ENCODE measurements at places on chromosomes 12 and 14.
A peak's percentile ranks its signal among the peaks of the same experiment; 100 is the strongest.

DNA sequence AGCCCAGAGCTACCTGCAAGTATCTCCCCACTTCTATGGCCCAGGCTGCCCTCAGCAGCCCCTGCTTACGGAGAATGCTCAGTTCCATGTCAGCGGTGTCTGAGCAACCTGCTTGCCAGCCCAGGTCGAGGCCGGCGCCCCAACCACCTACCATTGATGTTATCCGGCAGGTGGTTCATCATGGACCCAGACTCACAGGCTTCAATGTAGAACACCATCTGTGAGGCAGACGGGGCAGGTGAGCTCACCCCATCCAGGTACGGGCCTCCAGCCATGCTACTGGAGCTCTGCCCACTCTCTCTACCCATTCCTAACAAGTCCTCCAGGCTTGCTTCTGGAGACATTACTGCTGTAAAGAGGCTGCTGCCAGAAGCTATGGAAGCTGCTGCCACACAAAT, 35.8 kb downstream of the LGMN start:
- no peak for DNase-seq

DNA sequence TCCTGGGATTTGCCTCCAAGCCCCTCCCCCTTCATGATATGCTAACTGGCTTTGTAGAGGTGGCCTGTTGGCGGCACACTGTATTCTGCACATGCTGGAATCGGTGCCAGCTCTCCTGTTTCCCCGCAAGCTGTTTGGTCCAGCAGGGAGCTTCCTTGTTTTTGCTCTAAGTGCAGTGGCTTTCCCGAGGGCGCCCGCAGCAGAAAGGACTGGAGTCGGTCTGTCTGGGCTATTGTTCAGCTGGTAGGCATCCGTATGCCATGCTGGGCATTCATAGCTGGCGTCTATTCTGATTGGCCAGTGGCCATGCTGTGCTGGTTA, 88.9 kb upstream of the MED13L start:
- no peak for DNase-seq

DNA sequence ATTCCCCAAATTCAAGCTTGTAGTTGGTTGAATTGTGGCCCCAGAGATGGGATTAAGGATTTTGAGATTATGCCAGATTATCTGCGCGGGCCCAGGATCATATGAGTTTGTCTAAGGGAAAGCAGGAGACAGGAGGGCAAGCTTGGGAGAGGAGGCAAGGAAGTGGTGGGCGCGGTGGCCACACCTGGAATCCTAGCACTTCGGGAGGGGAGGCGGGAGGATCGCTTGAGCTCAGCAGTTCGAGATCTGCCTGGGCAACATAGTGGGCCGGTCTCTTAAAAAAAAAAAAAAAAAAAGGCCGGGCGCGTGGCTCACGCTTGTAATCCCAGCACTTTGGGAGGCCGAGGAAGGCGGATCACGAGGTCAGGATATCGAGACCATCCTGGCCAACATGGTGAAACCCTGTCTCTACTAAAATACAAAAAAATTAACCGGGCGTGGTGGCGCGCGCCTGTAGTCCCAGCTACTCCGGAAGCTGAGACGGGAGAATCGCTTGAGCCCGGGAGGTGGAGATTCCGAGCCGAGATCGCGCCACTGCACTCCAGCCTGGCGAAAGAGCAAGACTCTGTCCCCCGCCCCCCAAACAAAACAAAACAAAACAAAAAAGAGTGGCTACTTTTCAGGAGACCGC, 881 bp upstream of the PUS1 start:
- DNase-seq, result no peak

DNA sequence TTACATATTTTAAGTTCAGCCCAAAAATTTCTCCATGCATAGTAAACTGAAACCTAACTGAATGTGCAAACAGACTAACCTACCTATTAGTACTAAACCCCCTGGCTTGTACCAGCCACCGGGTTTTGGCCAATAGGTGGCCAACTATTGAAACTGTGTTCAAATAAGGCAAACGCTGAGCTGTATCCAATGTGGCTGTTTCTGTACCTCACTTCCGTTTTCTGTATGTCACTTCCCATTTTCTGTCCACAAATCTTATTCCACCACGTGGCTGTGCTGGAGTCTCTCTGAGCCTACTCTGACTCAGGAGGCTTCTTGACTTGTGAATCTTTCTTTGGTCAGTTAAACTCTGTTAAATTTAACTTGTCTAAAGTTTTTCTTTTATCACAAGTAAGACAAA, 6.0 kb upstream of the FBXO34 start:
- no peak for DNase-seq

GRCh38 chr14:21204167-21205025, 48.5 kb upstream of the OR5AU1 start:
- no peak for DNase-seq

- no peak for DNase-seq
Measured at GRCh38 chr14:98070536-98070935, 1201.5 kb downstream of the BCL11B start.

GRCh38 chr12:12909995-12910420, 18.6 kb downstream of the GPRC5A start:
- no peak for DNase-seq

DNA sequence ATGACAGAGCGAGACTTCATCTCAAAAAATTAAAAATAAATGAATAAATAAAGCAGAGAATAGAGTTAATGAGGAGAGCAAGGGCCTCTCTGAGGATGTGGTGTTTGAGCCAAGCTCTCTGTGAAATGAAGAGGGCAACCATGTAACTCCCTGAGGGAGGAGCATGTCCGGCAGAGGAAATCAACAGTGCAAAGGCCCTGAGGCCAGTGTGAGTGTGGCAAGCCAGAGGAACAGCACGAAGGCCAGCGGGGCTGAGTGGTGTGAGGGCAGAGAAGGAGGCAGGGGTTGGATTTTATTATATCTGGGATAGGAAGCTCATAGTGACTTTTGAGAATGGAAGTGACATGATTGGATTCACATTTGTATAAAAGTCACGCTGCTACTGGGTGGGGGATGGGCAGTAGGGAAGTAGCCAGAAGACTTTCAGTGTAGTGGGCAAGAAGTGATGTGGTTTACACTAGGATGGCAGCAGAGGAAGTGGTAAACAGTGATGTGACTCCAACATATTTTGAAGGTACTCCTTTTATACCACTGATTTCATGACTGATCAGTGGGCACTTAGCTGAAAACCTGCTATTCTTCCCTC, 10.3 kb upstream of the LRP1-AS start:
- DNase-seq, result no peak

GRCh38 chr12:27571463-27571862, 47.5 kb downstream of the PPFIBP1 start:
- no peak for DNase-seq

DNA sequence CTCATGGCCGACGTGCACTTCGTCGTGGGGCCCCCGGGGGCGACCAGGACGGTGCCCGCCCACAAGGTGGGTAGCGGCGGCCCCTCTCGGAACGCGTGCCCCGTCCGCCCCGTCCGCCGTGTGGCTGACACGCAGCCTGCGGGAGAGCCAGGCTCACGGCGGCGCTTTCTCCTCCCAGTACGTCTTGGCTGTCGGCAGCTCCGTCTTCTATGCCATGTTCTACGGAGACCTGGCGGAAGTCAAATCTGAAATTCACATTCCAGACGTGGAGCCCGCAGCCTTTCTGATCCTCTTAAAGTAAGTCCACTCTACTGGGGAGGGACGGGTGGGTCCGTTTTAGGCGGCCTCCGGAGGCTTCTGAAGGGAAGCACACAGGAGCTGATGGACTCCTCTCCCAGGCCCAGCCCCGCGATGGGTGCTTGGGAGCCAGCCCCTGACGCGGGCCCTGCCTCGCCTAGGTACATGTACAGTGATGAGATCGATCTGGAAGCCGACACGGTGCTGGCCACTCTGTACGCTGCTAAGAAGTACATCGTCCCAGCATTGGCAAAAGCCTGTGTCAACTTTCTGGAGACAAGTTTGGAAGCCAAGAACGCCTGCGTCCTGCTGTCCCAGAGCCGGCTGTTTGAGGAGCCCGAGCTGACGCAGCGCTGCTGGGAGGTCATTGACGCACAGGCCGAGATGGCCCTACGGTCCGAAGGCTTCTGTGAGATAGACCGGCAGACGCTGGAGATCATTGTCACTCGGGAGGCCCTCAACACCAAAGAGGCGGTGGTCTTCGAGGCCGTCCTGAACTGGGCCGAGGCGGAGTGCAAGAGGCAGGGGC, 1.1 kb downstream of the BTBD6 start:
- DNase-seq, result peak; percentile 56

GRCh38 chr12:105835580-105836241, 303.0 kb downstream of the NUAK1 start:
- no peak for DNase-seq

DNA sequence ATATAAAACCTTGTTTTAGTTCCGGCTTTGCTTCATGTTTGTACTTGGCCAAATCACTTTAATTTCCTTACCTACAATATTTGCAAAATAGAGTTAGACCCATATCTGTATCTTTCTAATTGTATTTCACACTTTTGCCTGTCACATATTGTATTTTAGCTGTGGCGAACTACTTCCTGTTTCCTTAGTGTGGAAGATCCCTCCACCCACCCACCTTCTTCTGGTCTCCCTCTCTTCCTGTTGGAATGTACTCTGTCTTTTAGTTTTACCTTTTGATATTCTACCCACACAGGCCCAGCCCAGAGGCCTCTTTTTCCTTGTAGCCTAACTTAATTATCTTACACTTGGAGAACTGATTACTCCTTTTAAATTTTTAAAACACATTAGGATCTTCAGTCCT, 78.2 kb downstream of the SCN8A start:
- no peak for DNase-seq

- no peak for DNase-seq
Measured at GRCh38 chr12:104056419-104056972, 6.5 kb upstream of the GLT8D2 start.

DNA sequence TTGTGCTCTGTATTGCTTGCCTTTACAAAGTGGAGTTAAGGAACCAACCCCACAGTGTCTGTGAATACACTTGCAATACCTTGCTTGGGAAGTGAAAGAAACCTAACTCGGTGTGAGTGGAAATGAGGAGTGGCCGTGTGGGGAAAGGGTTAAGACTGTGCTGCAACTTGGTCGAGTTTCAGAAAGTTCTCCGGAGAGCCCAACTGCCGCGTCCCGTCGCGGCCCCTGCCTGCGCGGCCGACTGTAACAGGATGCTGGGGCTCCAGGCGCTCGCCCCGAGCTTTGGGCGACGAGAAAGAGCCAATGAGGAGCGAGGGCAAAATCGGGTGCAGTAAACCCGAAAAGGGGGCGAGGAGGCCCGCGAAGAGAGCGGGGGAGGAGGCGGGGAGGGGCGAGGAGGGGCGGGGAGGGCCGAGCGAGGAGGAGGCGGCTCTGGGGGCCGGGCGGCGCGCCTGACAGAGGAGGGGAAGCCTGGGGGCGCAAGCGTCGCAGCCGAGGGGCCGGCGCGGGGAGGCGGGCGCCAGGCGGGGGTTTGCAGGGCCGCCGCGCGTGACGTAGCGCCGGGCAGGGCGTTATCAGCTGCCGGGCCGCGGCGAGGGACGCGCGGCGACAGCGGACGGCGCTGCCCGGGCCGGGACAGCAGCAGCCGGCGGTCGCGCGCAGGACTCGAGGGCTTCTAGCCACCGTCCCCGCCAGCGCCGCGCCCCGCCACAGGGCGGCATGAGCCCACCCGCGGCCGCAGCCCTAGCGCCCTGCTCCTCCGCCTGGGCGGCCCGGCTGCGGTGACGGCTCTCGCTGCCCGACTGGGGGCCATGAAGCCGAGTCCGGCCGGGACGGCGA, at the start of gene DACT1:
Gene DACT1 (plus strand): TSS at position 572 of the 840 bp plus-strand sequence. CDS start 241 bp downstream, at position 813.
- peak; percentile 86 for DNase-seq

- DNase-seq, result no peak
Measured at GRCh38 chr12:12315838-12316237, 34.2 kb downstream of the MANSC1 start.

DNA sequence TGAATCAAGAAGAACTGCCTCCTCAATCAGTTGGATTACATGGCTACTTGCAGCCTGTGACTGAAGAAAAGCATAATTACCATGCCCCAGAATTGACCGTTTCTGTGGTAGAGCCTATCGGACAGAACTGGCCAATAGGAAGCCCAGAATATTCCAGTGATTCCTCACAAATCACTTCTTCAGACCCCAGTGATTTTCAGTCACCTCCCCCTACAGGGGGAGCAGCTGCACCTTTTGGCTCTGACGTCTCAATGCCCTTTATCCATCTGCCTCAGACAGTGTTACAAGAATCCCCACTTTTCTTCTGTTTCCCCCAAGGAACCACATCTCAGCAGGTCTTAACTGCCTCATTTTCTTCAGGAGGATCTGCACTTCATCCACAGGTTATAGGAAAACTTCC, 80.8 kb downstream of the RAD52 start:
- DNase-seq, result no peak

- DNase-seq, result no peak
Measured at GRCh38 chr14:56152221-56152620, 34.0 kb downstream of the PELI2 start.

- no peak for DNase-seq
Measured at GRCh38 chr12:3168223-3169221, 91.3 kb downstream of the TSPAN9 start.

- no peak for DNase-seq
Measured at GRCh38 chr12:90954921-90955320, at the start of gene CCER1. Gene CCER1 (minus strand): TSS chr12:90955176. CDS start chr12:90954742, 434 bp downstream.

DNA sequence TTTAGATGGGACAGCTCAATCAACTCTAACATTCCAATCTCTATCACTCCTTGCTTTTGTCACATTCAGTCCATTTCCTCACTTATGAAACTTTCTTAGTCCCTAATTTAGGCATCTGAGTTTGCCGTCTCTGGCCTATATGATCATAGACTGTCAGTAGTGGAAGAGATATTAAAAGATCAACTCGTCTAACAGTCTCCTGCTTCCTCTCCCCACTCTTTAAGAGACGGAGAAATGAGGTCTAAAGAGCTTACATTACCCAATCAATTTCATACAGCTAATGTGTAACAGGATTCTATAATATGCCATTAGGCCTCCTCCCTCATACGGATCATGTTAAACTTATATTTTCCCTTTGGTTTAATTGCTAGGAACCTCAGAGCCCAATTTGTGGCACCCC, 6.5 kb upstream of the ATP23 start:
- no peak for DNase-seq

DNA sequence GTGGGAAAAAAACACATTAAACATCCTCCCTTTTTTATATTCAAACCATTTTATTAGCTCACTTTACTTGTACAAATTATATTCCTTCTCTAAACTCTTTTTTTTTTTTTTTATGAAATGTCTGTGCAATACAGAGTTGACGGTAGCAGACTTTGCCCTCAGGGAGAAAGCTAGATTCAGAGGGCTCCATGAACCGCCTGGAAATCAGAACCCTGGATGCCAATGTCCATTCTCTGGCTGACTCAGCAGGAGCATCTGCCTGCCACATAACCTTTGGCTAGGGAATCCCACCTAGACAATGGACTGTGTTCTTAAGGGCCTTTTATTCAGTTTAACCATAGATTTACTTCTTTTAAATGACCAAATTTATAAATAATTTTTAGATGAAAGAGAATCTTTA, 467.0 kb downstream of the MDGA2 start:
- DNase-seq, result no peak

GRCh38 chr14:51661504-51661903, 9.8 kb downstream of the FRMD6 start:
- DNase-seq, result no peak

GRCh38 chr12:4202918-4203317, 70.6 kb upstream of the CCND2 start:
- no peak for DNase-seq

Data from ecto neural progenitor cell (in vitro differentiated cells).